ENCODE measurements at places on chromosomes 5 and 9.

GRCh38 chr5:33501899-33502298, 61.1 kb downstream of the TARS1 start:
- DNase-seq = no peak

GRCh38 chr5:154298065-154298464, 107.5 kb downstream of the GALNT10 start:
- DNase-seq = no peak

GRCh38 chr5:75847561-75848021, 130.4 kb upstream of the POC5 start:
- no peak for DNase-seq

GRCh38 chr9:95506678-95507463, 9.9 kb downstream of the PTCH1 start:
- no peak for DNase-seq

DNA sequence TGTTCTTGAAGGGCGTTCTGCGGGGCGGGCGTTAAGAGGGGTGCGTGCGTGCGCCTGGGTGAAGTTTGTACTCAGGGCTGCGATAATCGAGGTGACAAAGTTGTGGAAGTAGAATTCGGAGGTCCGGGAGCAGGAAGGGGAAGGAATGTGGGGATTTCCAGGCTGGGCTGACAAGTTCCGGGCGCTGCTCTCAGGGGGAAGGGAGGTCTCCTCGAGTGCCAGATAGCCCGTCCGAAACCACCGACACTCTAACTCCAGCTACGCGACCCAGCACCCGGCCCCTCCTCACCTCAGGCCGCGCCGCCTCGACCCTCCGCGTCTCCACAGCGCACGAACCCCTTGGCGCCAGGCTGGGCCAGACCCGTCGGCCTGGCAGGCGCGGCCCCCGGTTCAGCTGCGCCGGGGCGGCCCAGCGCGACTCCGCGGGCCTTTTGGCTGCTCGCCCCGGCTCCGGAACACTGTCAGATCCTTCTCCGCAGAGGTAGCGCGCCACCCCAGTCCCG, at the start of gene IL6ST:
Gene IL6ST (minus strand): TSS at position 469 of the 503 bp plus-strand sequence. CDS start 18,685 bp downstream, outside the sequence.
- peak; percentile 26 for DNase-seq

DNA sequence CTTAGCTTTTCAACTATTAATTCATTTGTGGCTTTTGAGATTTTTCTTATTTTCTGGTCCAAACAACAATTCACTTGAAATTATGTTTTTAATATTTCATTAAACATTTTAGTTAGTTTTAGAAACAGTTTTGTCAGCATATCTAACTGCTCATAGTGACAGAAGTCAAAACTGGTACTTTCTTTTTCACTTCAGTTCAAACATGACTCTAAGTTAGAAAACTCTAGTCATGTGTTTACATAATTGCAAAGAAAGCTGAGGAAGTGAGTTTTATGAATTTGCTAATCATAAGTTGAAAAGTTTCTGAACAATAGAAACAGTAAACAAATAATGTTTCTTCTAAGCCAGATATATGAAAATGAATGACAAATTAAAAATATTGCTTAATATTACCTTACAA, 1931.0 kb downstream of the EFNA5 start:
- no peak for DNase-seq

- DNase-seq = no peak
These were observed 199.2 kb downstream of the FAM170A start for GRCh38 chr5:119828541-119828940.

DNA sequence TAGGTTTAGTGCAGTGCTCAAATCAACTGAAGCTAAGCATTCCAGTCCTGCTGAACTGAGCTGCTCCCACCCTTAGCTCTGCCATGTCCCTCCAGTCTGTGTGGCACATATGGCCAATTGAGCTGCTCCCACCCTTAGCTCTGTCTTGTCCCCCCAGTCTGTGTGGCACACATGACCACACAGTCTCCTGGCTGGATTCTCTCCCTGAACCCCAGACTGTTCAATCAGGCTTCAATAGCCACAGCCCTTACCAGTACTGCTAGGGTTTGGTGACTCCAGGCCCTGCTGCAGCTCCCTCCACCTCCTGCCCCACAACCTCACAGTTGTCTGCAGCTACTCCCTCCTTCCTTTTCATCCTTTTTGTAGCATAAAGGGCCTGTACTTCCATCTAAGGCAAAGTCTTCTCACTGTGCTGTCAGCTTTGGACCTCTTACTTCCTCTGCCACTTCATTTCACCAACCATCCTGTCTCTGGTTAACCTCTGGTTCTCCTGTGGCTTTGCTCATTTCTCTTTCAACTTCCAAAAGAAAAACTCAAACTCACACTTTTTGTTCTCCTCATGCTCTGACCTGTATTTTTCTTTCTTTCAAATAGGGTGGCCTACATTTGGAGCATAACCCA, 50.8 kb downstream of the ADAMTS12 start:
- no peak for DNase-seq

DNA sequence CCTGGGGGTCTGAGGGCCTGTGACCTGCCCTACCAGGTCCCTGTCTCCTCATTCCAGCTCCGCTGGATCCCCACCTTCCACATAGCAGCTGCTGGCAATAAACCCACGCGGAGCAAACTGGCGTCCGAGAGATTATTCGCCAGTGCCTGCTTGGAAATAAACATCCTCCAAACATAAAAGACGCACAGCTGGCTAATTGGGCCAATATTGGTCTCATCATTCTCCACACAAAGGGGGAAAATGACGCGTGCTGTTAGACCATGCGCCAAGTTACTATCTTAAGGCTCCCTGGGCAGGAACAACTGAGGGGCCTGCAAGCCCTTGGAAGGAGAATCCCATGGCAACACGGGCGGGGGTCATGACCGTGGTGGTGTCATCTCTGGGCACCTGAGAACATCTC, 73.3 kb upstream of the SARDH start:
- DNase-seq = no peak

GRCh38 chr5:96794757-96795156, 13.0 kb downstream of the ERAP1 start:
- DNase-seq = no peak

- DNase-seq = no peak
These were observed 60.3 kb downstream of the UBAP2 start for GRCh38 chr9:33988219-33988890.

DNA sequence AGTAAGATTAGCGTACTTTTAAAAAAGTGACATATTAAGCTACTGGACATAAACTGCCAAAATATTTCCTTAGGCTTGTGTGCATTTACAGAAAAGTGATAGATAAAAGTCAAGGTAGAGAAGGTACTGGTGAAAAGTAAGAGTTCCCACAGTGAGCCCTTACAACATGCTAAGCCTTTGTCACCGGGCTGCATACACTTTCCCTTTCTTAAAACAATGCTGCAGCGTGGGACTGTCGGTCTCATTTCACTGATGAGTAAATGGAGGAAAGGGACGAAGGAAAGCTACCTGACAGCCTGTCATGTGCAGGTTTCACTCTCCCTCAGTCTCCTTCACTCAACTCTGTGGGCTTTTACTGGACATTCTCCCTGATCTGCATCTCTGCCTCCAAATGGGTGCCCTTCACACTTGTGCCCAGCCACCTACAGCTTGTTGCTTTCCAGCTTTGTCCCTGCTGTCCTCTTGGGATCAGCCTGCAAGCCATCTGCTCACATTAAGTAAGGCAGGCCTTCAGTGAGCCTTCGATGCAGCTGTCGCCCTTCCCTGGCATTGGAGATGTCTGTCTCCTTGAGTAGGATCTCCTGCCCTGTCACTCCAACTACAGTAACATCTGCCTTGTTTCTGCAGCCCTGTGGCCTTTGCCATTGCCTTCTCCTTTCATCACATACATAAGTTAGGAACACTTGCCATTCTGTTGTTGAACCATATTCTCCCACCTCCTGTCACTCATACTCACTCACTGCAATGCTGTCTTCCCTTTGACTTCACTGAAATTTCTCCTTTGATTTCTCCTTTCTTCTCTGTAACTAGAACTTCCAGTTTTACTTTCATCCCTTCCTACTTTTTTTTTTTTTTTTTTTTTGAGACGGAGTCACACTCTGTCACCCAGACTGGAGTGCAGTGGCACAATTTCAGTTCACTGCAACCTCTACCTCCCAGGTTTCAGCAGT, 9.3 kb upstream of the ROPN1L start:
- no peak for DNase-seq

GRCh38 chr9:116701940-116702642, 15.0 kb downstream of the TRIM32 start:
- no peak for DNase-seq

DNA sequence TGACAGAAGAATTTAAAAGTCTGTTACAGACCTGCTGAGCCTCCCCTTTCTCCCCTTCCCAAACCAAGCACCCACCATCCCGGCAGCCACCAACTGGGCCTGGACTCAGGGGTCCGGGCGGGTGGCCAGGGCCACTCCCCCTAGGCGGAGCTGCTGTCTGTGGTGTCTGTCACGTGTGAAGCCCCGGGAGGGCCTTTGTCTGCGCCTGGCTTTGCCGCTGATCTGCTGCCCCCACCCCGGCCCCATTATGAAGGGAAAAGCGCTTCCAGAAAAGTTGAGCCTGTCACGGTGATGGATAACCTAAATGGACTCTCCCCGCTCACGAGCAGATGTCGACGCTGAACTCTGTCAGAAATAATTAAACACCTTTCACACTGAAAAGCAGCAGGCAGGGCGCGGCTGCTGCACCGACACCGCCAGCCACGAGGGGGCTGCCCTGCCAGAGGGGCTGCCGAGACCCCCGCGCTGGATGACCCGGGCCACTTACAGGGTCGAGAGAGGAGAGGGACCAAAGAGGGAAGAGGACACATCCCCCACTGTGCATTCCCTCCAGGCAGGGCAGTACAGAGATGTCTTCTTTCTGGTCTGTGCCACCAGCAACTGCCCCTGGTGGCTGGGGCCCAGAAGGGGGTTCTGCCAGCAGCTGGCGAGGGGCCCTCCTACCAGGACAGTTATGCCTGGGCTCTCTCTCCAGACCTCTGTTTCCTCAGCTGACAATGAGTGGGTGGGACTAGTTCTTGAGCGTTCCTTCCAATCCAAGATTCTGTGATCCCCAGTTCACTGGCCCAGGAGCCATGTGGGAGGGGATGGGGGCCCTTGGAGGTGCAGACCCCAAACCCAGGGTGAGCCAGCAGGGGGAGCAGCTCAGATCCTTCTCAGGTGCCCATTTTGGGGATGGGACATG, 36.0 kb upstream of the BARHL1 start:
- DNase-seq = no peak

DNA sequence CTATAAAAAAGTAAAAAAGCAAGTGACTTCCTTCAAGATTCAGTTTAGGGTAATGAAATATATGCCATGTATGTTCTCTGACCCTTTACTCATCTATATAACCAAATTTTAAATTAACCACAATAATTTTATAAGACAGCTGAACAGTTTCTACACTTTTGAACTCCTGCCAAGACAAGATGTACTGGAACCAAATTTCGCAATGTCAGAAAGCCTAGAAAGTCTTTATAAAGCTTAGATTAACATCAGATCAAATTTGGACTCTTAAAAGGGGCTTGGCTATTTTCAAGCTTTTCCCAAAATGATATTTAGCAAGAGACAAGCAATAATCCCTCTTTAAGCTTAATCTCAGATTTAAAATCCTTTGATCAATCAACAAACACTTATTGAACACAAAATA, 362.6 kb downstream of the PTPRD start:
- no peak for DNase-seq

GRCh38 chr5:144189800-144190429, 19.2 kb downstream of the KCTD16 start:
- peak; percentile 52 for DNase-seq

GRCh38 chr9:13705918-13706317, 426.4 kb upstream of the MPDZ start:
- no peak for DNase-seq

- DNase-seq = no peak
These were observed 13.9 kb downstream of the ABCA2 start for GRCh38 chr9:137014166-137014565.

DNA sequence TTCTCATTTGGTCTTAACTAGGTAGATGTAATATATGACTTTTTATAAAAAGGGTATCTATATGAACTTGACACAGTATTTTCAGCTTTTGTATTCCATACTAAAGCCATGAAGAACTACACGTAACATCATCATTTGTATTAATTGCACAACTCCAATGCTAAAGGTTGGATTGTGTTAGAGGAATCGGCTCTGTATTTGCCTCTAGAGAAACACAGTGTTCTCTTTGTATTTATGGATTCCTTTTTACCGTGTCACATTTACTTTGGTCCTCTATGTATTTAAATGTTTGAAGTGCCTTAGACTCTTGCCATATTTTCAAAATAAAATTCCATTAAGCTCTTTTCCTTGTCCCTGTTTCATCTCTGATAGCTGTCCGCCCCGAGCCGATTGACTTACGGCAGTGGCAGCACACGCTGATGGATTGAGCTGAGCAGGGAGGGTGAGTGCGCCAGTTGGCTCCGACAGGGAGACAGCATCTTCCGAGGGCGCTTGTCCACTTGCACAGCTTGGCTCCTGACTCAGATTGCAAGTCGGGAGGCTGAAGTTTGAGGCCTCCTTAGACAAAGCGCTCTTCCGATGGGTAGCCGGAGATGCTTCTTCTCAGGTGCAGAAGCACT, 95.6 kb upstream of the DMRT1 start:
- DNase-seq = no peak

GRCh38 chr5:16737620-16738364, 121.0 kb upstream of the RETREG1 start:
- DNase-seq = no peak

DNA sequence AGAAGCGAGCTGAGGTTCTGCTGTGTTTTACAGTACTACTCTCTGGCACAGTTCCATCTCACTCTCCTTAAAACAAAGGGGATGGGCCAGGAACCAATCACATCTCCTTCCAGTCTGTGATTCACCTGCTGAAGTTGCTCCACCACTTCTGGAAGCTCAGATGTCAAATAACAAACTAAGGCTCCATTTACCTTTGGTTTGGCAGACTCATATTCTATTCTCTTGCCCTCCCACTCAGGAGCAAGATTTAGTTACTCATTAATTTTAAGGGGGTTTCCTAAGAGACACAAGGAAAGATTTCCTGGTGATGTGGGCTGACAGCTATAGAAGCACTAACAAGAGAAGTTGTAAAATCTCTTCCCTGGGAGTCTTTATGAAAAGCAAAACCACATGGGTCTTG, 37.8 kb upstream of the KIF2A start:
- no peak for DNase-seq

- no peak for DNase-seq
These were observed 10.0 kb upstream of the CAST start for GRCh38 chr5:96651948-96652753.

GRCh38 chr5:79224286-79224984, 11.5 kb upstream of the JMY start:
- no peak for DNase-seq

- no peak for DNase-seq
These were observed 63.4 kb upstream of the LRRTM2 start for GRCh38 chr5:138938526-138938925.

DNA sequence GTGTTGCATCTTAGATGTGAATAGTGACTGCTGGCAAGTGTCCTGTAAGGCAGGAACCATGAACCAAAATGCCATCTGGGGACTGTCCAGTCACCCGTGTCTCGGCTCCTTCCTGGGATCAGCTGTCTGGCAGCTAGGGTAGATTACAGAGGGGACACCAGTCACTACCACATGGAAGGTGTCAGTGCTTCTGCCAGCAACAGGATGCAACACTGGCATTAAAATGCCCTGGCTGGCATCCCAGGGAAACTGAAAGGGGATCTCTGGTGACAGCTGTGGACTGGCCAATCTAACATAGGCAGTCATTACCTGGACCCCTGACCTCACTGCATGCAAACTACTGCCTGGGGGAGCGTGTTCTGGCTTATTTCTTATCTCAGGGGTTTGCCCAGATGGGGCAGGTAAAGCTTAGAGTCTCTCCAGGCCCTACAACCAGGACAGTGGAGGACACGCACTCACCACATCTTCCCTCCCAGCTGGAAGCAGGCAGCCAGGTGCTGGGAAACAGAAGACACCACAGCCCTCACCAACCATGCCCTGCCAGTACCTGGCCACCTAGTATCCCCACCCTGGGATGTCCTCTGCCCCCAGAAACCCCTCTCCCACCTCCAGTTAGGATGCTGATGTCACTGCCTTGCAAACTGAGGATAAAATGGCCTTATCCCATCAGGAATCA, 83.8 kb downstream of the SEMA4D start:
- DNase-seq = no peak
